Thymus (tissue), 14 donors: ENCODE measurements at places on chromosomes 12 and 14. TPM values are rescaled to one million over a fixed set of nuclear protein-coding genes. Genes with fewer than 3 reads are reported as not detected.

MMP14 gene
- 69.5 TPM for polyA plus RNA-seq

PYGL gene
- polyA plus RNA-seq: 27.5 TPM

TAS2R7 gene
- not detected for polyA plus RNA-seq

FLRT2 gene
- polyA plus RNA-seq: 1.8 TPM

CLEC12A gene
- polyA plus RNA-seq: 6.8 TPM

EPYC gene
- 0.25 TPM for polyA plus RNA-seq

- no peak for DNase-seq
These were observed 33.5 kb downstream of the CFL2 start for GRCh38 chr14:34680806-34681479.

DNA sequence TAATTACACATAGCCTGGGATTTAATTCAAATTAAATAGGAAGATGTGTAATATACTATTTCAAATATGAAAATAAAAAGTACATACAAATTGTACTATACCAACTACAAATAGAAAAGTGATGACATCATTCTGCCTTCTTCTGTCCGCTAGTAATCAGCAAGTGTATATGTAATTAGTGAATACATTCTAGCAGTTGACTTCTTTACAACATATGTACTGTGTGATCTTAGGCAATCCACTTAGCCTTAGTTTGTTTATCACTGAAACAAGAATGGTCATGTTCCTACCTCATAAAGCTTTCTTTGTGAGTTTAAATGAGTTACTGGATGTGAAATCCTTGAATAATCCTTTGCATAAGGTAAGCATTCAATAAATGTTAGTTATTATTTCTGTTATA, 7.8 kb upstream of the LUM start:
- DNase-seq: no peak

DNA sequence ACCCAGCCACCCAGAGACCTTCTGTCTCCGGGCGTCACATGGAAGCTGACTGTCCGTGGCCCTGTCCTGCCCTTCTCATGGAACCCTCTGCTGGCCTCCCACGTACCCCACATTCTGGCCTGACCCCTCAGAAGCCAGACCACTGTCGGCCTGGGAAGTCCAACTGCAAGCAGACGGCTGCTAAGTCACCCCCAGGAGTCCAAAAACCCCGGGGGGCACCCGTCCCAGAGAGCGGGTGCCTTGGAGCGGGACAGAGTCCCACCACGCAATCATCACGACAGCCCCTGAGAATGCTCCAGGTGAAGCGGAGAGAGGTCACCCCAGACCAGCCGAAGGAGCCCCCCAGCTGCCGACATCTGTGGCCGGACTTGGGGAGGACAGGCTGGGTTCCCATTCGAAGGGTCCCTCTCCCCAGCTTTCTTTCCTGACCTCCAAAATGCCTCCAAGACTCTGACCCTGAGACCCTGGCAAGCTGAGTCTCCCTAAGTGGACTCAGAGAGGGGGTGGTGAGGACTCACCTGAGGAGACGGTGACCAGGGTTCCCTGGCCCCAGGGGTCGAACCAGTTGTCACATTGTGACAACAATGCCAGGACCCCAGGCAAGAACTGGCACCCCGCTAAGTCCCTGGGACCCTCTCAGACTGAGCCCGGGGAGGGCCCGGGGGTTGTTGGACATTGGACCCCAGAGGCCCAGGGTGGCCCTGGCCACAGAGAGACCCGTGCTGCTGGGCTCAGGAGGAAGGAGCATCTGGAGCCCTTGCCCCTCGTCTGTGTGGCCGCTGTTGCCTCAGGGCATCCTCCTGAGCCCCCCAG, 337.1 kb downstream of the TMEM121 start:
- no peak for DNase-seq

GRCh38 chr14:24176599-24176998, 4.7 kb downstream of the REC8 start:
- no peak for DNase-seq

DNA sequence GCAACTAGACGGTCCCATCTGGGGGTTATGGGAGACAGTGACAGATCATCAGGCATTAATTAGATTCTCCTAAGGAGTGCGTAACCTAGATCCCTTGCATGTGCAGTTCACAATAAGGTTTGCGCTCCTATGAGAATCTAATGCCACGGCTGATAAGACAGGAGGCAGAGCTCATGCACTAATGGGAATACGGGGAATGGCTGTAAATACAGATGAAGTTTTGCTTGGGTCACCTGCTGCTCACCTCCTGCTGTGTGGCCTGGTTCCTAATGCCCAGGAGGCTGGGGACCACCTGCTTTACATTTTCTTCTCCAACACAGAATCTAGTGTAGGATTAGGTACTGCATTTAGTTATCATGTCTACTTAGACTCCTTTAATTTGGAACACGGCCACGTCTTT, 49.7 kb upstream of the SAV1 start:
- no peak for DNase-seq
